ENCODE measurements at places on chromosomes 2 and 18.

DNA sequence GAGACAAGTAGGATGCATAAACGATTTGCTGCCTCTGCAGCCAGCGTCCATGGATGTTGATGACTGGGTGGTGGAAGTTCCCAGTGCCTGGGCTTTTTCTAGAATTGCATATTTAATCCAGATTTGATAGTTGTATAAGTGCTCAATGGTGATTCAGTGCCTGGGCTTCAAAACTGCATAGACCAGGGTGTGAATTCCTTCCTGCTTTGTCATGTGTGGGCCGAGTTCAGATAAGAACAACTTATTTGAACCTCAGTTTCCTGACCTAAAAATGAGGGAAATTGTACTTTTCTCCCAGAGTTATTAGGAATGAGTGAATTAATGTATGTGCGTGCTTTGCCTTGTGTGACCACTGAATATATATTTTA, 154.6 kb downstream of the WDSUB1 start:
- no peak for DNase-seq

GRCh38 chr2:120842456-120843439, 107.1 kb downstream of the GLI2 start:
- DNase-seq: peak; percentile 7

- DNase-seq: no peak
These were observed 217.2 kb downstream of the ZNF516 start for GRCh38 chr18:76277801-76278200.

DNA sequence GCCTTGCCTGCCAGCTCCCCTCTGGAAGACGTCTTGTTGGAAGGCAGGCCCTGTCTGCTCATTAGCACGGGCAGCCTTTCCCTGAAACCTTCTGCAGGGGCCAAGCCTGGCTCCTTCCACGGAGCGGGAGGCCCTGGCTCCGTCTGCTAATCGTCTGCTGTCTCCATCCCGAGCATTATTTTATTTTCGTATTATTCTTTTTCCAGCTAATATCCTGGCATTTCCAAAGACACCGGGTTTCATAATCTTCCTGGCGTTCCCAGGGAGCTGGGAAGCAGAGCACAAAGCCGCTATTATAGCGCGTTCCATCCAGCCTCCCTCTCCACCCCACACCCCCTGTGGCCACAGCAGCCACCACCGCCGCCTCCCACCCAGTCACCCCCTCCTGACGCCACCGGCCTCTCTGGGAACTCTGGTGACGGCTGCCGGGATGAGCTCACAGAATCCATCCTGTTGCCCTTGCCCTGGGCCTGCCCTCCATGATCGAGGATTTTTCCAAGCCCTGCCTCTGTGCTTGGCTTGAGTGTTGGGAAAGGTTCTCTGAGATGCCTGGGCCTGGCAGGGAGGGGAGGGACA, 125.5 kb downstream of the DYSF start:
- no peak for DNase-seq

Measured in pancreas (tissue), 10 donors.